Activated naive CD4-positive, alpha-beta T cell treated with anti-CD3 and anti-CD28 coated beads, Interleukin-2, amount 50 U/mL, for 16 hours (primary cell): ENCODE measurements at places on chromosomes 6 and 20.

- no peak for DNase-seq
These were observed 22.8 kb downstream of the ECT2L start for GRCh38 chr6:138818496-138819194.

DNA sequence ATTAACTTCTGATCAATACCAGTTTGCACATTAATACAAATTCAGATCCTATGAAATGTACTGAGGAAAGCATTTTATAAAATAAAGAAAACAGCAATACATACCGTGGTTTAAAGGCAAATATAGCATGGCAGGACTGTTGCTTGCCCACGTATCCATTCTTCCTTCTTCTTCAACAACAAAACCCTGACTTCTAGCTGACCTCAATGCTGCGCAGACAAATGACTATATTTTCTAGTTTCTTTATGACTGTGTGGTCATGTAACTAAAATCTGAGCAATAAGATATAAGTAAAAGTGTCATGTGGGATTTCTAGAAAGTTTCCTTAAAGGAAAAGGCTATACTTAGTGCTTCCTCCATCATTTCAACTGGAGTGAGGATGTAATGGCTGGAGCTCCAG lies 85.0 kb downstream of the CDC40 start:
- no peak for DNase-seq

GRCh38 chr6:91043751-91044150 lies 456.9 kb upstream of the MAP3K7 start:
- no peak for DNase-seq

DNA sequence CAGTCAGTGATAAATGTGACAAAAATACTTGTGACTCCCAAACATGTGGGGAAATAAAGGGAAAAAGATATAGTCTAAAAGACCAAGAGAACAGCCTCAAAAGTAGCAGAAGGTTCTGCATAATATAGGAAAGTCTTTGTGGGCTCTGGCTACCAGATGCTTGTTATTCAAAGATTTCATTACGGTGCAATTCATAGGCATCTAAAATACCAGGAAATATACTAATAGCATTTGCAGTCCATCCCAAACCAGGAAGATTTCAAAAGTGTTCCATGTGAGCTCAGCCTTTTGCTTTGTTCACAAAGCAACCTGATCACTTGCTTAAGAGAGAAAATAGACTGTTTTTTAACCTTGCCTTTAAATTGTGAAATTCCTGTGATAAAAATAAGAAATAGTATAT lies 506.7 kb upstream of the MARCKS start:
- DNase-seq: no peak

- no peak for DNase-seq
These were observed 20.0 kb downstream of the PRPF6 start for GRCh38 chr20:64000906-64001305.

- peak; percentile 13 for DNase-seq
These were observed 800 bp downstream of the RWDD2A start for GRCh38 chr6:83193747-83194566.

- DNase-seq: no peak
These were observed 203.7 kb downstream of the NFATC2 start for GRCh38 chr20:51338692-51339440.

GRCh38 chr6:132995432-132995831 lies 181.1 kb downstream of the RPS12 start:
- no peak for DNase-seq

GRCh38 chr20:18748987-18749386 lies 64.6 kb upstream of the SCP2D1 start:
- DNase-seq: no peak

GRCh38 chr6:21885532-21886114 lies 292.1 kb downstream of the SOX4 start:
- DNase-seq: no peak

DNA sequence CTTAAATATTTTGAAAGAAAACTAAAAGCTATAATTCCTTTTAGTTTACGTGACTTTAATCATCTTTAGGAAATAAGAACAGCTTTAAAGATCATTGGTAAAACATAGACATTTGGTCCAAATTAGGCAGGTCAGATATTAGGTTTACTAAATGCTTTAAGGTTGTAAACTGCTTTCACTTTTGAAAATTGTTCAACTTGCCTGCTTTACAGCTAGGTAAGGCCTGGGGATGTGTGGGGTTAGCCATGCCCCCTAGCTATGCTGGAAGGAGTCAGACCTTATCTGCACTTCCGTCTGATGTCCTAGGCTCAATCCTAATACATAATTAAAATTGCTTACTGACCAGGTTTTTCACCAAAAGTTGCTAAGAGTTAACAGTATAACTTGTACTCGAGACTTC lies 30.5 kb upstream of the TPD52L1 start:
- no peak for DNase-seq

GRCh38 chr6:113631666-113632065 lies 225.5 kb upstream of the MARCKS start:
- no peak for DNase-seq

GRCh38 chr6:3227363-3228045 lies at the start of gene TUBB2B:
Gene TUBB2B (minus strand): TSS chr6:3227653. CDS start chr6:3227543, 110 bp downstream.
- DNase-seq: no peak

DNA sequence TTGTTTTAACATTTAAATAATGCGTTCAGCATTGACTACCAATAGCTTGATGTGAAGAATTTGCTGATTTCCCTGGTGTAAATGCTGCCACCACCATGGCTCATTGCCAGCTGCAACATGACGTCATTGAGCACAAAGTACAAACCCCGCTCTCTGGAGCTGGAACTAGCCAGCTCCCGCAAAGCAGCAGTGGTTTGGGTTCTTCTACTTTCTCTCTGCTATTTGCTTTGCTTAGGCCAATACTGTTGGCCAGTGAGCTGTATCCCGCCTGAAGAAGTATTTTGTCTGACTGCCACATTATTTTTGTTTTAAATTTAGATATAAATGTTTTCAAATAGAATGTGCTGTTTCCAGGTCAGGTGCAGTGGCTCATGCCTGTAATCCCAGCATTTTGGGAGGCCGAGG lies 47.4 kb upstream of the KIF13A start:
- no peak for DNase-seq

- DNase-seq: no peak
These were observed 37.1 kb upstream of the UTRN start for GRCh38 chr6:144248003-144248402.

GRCh38 chr6:90720404-90720803 lies 133.5 kb upstream of the MAP3K7 start:
- DNase-seq: no peak

GRCh38 chr6:159023893-159024292 lies 20.9 kb downstream of the TAGAP start:
- DNase-seq: peak; percentile 37

GRCh38 chr6:111620169-111620568 lies 14.5 kb upstream of the TRAF3IP2 start:
- no peak for DNase-seq

DNA sequence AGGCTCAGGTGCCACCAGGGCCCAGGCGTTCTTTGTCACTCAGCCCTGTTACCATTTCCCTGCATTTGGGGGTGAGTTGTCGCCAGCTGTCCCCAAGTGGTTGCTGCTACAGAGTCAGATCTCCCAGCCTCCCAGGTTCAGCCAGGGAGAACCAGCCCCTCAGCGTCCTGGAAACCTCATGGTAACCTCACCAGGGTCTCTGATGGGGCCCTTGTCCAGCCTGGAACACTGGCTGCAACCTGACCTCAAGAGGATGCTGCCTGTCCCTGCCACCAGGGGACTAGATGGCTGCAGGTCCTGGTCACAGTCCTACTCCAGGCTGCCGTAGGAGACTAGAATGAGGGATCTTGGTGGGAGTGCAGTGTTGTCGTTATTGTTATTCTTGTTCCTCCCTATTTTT lies 228.3 kb upstream of the PDE10A start:
- DNase-seq: no peak

GRCh38 chr20:54320148-54320607 lies 112.3 kb downstream of the PFDN4 start:
- DNase-seq: no peak

GRCh38 chr6:72721346-72721745 lies 99.5 kb downstream of the KCNQ5 start:
- no peak for DNase-seq

DNA sequence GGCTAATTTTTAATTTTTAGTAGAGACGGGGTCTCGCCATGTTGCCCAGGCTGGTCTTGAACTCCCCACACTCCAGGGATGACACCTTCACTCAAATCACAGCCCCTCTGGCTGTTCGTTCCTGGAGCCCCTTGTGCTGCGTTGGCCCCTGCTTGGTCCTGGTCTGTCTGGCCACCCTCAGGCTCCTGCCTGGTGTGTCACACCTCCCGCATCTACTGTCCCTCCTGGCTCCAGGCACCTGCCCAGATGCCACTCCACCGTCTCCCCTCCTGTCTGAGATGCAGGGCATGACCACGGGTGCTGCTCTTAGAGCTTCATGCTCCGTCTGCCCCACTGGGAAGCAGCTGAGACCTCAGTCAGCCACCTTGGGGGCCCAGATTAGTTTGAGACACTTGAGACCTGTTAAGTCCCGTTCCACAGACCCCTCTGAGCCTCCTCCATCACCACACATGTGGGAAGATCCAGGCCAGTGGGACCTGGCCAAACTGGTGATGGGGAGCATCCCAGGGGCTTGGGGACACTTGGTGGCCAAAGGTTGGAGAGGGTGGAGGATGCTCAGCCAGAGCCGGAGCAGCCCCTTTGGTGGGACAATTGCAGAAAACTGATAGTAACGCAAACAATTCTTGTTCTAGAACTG lies 21.9 kb upstream of the NPBWR2 start:
- DNase-seq: peak; percentile 7

DNA sequence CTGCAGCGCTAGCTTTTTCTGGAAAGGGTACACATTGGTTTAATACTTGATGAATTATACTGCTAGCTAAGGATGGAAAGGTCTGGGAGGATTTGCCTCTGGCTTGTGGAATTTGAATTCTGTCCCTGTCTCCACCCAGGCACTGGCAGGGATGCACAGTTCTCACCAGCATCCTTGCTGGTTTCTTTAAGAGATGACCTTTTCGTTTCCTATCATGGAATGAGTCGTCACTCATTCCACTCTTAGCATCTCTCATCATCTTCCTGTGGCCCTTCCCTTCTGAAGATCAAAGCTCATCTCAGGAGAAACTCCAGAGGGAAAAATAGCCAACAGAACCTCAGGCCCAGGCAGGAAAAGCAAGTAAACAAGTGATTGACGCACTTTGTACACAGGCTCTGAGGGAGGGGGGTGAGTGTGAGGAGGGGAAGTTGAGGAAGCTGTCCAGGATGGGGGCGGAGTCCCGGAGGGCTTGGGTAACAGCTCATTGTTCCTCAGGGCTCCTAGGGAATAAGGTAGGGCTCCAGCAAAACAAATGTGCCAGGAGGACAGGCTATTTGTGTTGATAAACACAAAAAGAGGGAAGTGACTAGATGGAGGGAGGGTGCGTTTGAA lies 25.7 kb upstream of the SAYSD1 start:
- DNase-seq: no peak

GRCh38 chr6:169230322-169230665 lies 23.4 kb downstream of the THBS2 start:
- DNase-seq: no peak

DNA sequence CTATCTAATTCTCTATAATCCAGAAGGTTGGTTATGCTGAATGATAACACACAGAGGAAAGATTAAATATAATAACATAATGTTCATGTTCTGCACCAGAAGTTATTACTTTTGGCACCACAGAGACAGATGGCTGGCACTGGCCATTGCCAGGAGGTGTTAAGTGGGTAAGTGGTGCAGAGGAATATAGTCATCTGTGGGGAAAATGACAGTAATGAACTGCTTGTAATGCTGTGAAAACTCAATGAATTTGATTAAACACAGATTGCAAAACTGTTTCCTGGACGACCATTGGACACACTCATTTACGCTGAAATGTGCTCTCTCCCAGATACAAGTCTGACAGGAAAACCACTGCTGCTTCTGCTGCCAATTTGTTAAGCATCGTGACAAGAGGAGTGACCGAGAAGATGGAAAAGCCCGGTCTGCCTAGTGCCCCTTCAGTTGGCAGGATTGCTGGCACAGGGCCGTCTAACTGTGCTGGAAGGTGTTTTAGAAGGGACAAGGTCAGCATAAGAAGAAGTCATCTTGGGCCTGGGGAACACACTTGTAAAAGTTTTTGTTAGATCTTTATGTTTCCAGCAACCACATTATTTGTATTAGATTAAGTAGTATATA lies 567.4 kb downstream of the CBLN4 start:
- no peak for DNase-seq

DNA sequence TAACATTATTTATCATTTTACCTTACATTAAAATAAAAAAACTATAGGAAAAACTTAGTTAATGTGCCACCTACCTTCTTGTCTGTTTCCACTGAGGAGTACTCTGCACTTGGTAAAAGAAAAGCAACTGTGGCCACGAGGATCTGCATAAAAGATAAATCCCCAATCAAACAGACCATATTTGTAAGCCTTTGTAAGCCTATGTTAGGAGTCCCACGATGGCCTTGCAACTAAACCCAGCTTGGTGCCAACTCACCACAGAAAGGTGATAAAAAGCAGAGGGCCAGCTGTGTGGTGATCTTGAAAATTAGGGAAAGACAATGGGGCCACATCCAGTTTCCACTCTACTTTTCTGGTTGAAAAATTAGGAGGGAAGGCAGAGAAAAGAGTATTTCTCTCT lies 156.9 kb downstream of the INSM1 start:
- no peak for DNase-seq

DNA sequence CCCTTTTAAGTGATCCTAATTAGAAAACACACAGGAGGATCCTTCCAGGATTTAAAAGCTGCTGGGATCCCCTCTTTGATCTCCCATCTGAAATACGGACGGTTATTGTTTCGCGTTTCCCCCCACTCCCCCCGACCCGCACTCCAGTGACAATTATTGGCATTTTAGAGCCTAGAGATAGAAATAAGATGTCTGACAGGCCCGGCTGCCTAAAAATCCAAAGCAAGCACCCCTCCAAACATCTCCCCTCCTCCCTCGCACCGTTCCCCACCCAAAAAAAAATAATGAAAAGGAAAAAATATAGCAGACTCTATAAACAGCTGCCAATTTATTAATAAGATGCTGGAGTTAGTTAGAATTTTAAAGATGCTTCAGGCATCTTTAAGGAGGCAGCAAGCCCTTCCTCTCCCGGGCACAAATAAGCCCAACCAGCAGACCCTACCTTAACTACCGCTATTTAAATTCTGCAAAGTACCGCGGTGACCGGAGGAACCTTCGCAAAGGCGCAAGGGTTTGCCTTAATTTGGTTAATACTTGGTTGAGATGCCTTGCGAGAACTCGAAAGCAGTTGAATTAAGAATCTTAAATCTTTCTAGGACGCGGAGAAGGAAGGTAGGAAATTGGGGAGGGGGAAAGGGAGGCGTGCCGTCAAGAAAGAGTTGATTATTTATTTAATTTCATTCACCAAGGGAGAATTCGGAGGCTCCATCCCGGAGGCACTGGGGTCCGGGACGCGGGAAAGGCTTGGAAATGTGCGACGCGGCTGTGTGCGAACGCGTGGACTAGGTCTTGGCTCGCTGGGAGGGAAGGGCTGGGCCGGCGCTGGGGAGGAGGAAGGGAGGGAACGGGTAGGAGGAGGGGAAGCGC lies 1.5 kb upstream of the ISM1 start:
- DNase-seq: peak; percentile 15

- DNase-seq: no peak
These were observed 6.3 kb upstream of the NT5E start for GRCh38 chr6:85443349-85444117.

GRCh38 chr6:149261364-149262040 lies 56.0 kb upstream of the TAB2 start:
- DNase-seq: no peak
